ENCODE measurements at places on chromosomes 4 and X.

DNA sequence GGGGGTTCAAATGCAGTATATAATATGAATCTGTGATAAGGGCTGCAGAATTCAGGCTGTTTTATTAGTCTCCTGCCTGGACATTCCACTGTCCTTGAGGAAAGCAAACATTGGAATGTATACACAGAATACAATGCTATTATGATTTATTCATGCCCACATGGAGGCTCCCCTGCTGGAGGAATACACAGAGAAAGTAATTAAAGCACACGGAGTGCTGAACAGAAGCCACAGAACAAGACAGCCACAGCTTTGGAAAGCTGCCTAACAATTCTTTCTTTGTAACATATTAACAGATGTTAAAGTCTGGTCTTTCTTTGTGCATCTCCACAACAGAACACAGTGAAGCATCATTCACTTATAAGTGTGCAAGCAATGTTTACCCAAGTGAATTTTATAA, 155.8 kb downstream of the ARAP2 start:
- no peak for DNase-seq

DNA sequence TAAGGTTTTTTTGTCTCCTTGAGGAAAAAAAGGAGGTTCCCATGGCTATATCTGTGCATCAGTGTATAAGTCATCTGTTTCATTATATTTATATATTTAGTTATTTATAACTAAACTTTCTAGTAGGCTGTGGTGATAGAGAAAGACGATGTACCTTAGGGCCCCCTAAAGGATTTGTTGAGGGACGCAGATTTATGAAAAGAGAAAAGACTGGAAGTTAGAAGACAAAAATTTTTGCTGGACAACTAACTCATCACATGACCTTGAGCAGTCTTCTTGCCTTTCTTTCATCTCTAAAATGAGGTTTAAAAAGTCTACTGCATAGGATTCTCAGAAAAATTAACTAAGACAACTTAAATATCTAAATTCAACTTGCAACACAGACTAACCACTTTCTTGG, 6.1 kb downstream of the GASK1B start:
- no peak for DNase-seq

GRCh38 chrX:39766085-39766726, 331.6 kb downstream of the BCOR start:
- DNase-seq: no peak

- DNase-seq: no peak
These were observed 1630.0 kb downstream of the STIM2 start for GRCh38 chr4:28490669-28491068.

DNA sequence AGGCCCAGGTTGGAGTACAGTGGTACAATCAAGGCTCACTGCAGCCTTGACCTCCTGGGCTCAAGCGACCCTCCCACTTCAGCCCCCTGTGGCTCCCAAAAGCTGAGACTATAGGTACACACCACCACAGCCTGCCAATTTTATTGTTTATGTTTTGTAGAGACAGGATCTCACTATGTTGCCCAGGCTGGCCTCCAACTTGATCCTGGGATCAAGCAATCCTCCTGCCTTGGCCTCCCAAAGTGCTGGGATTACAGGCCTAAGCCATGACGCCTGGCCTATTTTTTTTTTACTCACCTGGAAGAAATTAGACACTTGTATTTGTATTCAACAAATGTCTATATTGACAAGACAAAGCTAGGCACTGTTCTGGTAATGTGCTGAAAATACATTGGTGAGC, 25.1 kb downstream of the FAM156A start:
- no peak for DNase-seq

DNA sequence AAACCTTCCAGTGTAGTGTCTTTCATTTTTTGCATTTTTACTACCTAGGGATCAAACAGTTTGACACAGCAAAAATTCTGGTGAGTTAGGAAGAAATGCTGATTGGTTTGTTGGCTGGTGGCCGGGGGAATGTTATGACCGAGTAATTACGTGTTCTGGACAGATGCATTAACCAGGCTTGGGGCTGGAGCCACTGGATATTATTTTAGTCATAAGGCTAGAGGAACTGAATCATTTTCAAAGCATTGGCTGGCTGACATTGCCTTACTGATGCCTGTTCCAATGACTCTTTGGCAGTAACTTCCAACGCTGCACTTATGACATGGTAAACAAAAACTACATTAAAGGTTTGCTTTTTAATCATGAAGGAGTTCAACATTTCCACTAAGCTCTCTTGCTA, 84.6 kb downstream of the FBXO8 start:
- DNase-seq: peak; percentile 37

DNA sequence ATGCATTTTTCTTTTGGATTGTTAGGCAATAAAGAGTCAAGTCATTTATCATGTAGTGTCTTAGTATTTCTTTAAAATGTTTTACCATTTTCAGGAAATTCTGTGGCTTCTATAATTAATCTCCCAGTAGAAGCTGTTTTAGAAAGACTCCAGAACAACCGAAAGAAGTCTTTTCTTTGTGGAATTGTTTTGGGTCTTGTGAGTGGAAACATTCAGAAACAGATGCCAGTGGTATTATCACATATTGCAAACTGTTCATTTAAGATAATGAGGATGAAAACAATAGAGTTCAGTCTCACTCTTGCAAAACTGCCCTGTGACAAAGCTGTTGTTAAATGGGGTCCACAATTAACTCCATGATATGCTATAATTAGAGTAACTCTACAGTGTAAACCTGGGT, 211.2 kb upstream of the KIT start:
- no peak for DNase-seq

GRCh38 chrX:48676893-48677270, 6.7 kb upstream of the WAS start:
- no peak for DNase-seq

GRCh38 chr4:101288365-101289145, 58.8 kb downstream of the PPP3CA start:
- no peak for DNase-seq

DNA sequence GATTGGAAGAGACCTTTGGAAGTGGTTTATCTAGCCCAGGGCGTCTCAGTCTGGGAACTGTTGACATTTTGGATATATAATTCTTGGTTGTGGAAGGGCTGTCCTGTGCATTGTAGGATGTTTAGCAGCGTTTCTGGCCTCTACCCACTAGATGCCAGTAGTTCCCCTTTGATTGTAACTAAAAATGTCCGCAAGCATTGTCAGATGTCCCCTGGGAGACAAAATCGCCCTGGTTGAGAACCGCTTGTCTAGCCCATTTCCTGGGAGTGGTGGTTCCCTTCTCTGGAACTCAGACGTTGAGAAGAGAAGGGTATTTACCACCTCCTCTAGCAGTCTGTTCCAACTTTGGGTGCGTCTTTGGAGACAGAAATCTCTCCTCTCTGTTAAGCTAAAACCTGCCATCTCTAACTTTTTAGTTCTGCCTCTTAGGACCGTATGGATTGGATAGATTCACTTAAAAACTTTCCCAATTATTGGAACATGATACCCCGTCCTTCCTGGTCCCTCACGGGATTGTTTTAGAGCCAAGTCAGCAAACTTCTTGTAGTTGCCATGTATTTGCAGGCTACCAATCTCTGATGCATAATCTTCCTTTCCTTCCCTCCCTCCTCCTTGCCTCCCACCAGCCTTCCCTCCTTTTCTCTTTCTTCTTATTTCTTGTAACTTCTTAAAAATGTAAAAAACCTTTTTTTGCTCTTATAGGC, 13.9 kb downstream of the TMEM165 start:
- no peak for DNase-seq

GRCh38 chr4:23516716-23517115, 373.1 kb downstream of the PPARGC1A start:
- no peak for DNase-seq

- DNase-seq: peak; percentile 13
These were observed 105.1 kb upstream of the GRID2 start for GRCh38 chr4:92198711-92199110.

DNA sequence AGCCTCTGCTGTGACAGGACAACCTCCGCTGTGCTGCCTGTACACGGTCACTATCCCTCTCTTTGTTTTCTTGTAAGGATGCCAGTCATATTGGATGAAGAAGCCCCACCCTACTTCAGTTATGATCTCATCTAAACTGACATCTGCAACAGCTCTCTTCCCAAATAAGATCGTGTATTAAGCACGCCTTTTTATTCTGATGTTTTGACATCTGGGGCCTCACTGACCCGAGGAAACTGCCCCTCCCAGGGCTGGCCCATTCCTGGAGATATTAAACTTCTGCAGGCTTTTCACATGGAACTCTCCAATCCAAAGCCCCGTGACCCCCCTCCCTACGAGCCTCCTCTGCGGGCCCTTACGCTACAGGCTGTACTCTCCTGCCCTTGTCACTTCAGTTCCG, 232.0 kb downstream of the ARHGAP10 start:
- no peak for DNase-seq

DNA sequence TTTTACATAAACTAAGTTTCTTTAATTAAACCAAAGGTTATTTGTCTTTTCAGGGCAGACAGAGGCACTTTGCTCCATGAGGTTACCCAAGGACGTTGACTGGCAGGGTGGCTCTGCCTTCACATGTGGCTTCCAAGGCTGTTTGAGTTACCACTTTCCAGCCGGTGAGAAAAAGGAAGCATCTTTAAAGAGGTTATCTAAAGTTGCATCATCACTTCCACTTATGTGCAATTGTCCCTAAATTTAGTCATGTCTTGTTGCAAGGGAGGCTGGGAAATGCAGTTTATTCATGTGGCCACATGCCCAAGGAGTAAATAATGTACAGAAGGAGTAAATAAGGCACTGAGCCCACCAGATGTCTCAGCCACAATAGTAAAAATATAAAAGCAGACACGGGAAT, 29.0 kb upstream of the RAP1GDS1 start:
- no peak for DNase-seq

GRCh38 chr4:15563871-15564270, 91.3 kb downstream of the FBXL5 start:
- no peak for DNase-seq

- no peak for DNase-seq
These were observed 68.9 kb upstream of the MND1 start for GRCh38 chr4:153275380-153276276.

- no peak for DNase-seq
These were observed 34.6 kb downstream of the LIMCH1 start for GRCh38 chr4:41572516-41572915.

DNA sequence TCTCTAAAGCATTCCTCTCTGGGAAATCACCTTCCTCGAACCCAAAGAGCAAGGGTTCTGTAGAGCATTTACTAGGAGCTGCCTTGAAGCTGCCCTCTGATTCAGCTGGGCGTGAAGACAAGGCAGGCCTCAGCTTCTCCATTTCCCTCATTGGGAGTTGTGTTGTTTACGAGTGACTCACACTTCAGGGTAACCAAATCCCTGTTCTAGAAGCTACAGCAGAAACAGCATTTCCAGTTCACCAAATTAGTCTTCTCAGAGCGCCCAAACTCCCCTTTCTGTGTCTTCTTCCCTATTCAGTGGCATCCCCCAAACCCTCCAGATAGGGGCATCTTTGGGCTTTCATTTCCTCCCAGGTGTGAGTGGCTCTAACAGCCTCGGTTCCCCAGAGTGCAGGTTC, 863 bp upstream of the XPNPEP2 start:
- no peak for DNase-seq

- DNase-seq: peak; percentile 56
These were observed 53.1 kb downstream of the STX18 start for GRCh38 chr4:4488405-4489404.

DNA sequence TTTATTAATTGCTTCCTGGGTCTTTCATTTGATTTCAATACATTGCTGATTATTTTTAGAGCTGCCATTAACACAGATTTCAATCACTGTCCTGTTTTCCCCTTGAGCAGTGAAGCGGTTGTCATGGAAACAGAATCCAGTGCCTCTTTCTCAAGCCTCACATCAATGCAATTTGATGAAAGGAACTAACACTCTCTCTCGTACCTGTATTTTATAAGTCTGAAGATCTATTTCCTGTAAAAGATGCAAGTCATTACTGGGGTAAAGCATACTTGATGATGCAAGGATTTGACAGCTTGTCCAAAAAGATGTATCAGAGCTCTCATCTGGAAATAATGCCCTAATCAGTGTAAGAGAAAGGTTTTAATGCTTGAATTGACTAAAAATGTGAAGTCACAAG, 17.9 kb upstream of the GASK1B start:
- no peak for DNase-seq

DNA sequence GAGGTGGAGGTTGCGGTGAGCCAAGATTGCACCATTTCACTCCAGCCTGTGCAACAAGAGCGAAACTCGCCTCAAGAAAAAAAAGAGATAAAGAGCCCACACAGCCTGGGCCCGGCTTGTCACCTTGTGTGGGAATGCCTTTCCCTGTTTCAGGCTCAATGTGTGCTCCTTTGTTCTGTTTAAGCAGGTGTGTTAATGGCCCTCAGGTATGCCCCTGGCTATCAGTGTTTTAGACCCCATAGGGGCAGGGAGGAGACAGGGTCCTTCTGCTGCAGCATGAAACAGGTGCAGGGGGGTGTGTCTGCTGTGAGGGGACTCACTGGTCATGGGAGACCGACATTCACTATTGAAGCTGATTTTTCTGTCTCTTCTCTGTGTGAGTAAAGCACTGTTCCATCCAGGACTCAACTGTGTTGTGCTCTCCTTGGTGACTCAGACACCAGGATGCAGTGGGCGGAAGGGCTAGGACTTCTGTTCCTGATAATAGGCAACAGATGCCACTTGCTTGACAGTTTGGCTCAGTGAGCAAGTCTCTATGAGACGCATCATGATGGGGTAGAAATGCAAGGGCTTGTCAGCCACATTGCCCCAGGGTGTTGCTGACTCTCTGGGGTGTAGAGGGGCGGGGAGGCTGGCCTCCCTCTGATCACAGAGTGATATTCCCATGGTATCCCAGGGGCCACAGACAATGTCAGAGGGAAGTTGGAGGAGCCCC, 15.6 kb upstream of the LAP3 start:
- DNase-seq: no peak

DNA sequence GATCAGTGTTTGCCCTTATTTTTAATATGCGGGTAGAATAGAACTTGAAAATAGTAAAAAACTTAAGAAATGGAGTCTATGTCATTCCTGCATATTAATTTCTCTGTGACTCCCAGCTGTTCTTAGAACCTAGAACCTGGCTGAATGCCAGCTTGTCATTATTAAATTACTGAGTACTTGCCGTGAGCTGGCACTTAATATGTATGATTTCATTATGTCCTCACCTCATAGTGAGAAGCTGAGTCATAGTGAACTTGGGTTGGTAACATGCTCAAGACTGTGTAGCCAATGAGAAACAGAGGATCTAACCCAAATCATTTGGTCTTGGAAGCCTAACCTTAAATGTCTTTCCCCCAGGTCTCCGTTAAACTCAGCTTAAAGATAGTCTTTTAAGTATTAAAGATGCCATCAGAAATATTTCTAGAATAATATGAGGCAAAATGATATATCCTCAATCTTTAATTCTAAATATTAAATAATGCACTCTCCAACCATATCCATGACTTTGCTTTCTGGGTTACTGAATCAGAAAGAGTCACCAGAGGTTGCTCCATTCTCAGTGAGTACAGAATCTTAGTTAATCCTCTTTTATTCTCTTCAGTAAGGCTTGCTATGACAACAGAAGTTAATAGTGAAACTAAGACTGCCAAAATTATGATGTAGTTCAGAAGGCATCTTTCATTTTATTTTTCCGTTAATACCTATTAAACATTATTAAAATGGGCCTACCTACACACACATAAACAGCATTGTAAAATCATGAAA, 58.6 kb upstream of the TLL1 start:
- no peak for DNase-seq

- DNase-seq: no peak
These were observed 728.6 kb downstream of the TRIML1 start for GRCh38 chr4:188867796-188868195.
